ENCODE measurements at places on chromosomes 1 and 21.

- DNase-seq: no peak
Observed at GRCh38 chr1:199247891-199248290, 609.1 kb downstream of the PTPRC start.

GRCh38 chr21:26080211-26080610 lies 90.4 kb downstream of the APP start:
- no peak for DNase-seq

DNA sequence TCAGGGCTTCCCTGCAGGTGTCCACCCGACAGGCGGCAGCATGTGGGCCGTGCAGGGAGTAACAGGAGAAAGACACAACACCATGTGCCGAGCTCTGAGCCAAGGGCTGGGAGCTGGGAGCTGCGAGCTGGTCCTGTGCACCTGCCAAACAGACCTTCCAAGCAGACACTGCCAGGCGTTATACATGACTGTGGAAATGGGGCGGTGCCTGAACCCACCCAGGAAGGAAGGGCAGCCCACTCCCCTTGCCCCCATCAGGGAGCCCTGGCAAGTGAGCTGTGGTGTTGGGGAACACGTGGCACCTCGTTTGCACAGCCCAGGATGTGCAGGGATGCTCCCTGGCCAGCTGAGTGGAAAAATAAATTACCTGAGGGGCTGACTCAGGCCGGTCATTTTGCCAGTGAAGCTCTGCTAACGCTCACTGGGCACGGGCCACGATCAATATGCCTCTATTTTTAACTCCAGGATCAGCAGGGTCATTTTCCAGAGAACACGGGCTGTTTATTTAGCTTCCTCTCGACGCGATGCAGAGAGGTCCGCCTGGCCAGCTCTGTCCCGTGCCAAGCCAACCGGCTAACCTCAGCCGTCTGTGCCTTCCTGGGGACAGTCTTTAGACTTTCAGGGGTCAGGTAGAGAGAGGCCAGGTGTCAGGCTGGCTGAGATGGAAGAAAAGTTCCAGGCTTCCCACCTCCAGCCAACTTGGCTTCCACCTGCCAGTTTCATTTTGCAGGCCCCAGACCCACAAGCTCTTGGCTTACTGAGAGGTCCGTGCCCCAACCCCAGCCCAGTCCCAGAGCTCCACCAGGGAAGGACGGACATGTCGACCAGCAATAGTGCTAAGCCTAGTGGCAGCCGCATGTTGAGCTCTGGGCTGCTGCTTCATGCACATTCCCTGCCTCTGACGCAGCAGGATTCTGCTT lies 196.7 kb upstream of the VAMP3 start:
- DNase-seq: no peak

GRCh38 chr1:77539519-77540142 lies 142.8 kb downstream of the ZZZ3 start:
- peak; percentile 80 for DNase-seq

DNA sequence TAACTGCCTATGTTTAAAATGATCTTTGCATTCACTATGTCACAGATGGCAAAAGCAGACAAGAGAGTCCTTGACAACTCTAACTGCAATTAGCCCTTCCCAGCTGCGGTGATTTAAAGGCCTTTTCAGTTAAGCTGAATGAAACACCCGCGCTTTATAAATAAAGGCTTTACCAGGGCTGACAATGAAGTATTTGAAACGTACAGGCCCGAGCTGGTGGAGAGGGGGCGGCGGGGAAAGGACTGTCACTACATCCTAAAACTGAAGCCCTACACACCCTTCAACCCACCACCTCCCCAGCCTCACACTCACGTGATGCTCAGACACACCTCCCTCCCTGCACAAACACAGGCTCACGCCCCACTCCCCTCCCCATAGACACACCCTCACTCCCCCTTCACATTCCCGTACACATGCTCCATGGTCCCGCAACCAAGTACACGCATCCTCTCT lies 45.5 kb downstream of the GRIK3 start:
- DNase-seq: no peak

DNA sequence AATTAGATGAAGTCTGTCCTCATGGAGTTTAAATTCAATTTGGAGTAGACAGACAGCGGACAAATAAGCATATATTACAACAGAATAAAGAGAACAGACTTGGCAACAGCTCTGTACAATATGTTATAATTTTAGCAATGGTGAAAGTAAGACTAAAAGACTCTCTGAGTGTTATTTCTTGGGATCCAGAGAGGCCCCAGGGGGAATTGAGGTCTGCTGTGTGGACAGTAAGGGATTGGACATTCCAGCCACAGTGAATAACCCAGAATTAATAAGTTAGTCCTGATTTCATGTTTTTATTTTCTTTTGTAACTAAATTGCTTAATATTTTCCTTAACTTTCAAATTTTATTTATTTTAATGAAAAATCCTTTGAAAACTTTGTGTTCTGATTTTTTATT lies 101.7 kb downstream of the PATJ start:
- DNase-seq: no peak

- peak; percentile 18 for DNase-seq
Observed at GRCh38 chr1:2413495-2414296, 1.3 kb upstream of the PEX10 start.

DNA sequence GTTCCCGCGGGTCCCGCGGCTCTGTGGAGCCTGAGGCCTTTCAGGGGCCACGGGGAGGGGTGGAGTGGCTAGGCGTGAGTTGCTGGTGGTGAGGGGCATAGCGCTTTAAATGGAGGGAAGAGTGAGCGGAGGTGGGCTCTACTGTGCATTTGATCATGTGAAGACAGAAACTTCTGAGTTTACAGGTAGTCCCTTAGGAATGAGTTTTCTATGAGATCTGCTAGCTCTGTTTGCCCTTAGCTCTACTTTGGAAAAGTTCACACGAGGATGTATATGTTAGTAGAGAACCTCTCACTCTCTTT lies 593 bp downstream of the ST6GALNAC3 start:
- DNase-seq: no peak

GRCh38 chr1:152786077-152786476 lies at the start of gene LCE1E:
Gene LCE1E, plus strand, starts transcription at chr1:152786257. Its CDS starts 1,043 bp downstream, at chr1:152787300.
- DNase-seq: no peak

DNA sequence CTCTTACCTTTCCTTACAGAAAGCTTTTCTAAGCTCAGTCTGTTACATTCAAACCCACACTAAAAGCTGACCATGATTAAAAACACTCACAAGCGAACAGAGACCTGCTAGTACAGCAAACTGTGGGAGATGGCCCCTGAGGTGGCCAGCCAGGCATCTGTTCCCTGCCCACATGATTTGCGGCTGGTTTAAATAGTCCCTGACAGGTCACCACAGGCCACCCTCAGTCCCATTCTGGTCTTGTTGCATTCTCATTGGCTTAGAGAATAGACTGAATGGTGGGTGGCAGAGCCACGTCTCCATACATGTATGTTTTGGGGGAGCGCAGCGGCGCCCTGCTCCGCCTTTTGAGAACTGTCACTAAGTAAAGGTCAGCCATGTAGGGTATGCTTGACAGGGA lies 2.3 kb upstream of the ACTA1 start:
- no peak for DNase-seq

DNA sequence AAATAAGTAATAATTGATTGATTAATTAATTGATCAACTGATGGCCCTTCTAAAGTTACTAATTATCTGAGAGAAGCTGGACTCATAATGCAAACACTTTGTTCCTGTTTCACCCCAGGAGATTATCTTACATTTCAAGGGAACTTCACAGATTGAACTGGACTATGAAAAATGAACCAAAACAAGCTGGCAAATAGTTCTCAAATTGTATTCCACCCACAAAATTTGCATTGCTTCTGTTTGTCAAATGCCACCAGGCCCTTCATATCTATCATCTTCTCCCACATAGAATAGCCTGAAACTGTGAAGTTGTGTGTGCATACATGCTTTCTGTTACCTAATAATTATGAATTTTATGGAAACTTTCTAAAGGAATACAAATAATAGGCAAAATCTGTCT lies 104.0 kb downstream of the ZNF281 start:
- DNase-seq: no peak

- no peak for DNase-seq
Observed at GRCh38 chr1:119898530-119898929, 2.2 kb upstream of the ADAM30 start.

GRCh38 chr1:161119092-161119903 lies 1.4 kb downstream of the NIT1 start:
- peak; percentile 56 for DNase-seq

GRCh38 chr1:244199902-244200301 lies 148.8 kb downstream of the ZBTB18 start:
- no peak for DNase-seq

DNA sequence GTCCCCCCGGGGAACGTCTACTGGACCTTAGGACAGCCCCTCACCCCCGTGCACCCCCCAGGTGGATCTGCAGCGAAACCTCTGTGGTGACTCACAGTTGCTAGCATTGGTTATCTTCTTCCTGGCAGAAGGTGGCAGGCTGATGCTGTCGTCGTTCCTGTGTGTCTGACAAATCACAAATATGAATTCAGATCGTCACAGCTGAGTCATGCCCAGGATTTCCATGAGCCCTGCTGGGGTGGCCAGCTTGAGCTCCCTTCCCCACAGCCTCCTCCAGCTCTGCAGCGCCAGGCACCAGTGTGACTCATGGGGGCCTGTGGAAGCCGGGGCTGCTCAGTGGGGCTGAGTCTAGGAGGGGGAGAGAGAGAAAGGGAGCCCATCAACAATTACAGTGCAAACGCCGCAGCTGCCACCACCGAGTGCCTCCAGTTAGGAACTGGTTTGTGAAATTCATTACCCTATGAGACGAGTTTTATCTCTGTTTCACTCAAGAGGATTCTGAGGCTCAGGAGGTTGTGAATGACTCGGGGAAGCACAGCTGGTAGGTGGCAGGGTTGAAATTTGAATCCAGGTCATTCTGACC lies 197.9 kb downstream of the DYRK1A start:
- DNase-seq: peak; percentile 69

DNA sequence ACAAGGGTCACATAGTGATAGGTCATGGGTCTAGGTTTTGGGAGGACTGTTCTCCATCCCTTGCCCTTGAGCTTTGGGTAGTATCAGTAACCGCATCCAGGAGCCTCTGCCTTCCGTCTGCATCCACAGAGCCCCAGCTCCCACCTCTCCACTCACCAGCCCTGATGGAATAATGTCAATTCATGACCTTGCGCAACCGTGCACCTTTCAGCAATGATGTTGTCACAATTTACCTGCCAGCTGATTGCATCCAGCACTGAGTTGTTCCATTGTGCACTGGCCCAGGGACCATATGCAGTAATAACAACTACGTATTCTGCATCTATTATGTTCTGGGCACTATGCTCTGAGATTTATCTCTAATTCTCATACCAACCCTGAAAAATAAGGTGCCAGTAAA lies 1.4 kb downstream of the CAPN8 start:
- DNase-seq: no peak

GRCh38 chr1:46131093-46131492 lies 1.3 kb downstream of the PIK3R3 start:
- no peak for DNase-seq

- DNase-seq: peak; percentile 43
Observed at GRCh38 chr1:156414461-156415064, 45.6 kb downstream of the RHBG start.

DNA sequence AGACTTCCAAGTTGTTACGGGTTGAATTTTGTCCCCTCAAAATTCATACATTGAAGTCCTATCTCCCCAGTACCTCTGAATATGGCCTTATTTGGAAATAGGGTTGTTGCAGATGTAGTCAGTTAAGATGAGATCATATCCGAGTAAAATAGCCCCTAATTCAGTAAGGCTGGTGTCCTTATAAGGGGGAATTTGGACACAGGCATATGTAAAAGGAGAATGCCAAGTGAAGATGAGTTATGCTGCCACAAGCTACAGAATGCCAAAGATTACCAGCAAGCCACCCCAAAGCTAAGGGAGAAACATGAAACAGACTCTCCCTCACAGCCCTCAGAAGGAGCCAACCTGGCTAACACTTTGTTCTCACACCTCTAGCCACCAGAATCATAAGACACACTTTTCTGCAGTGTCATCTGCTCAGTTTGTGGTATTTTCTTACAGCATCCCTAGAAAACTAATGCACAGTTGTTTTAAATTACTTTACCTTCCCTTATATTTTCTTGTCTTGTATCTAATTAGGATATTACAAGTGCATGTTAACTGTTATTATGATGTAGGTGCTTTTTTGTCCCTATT lies 43.3 kb upstream of the PRDX6 start:
- DNase-seq: no peak

DNA sequence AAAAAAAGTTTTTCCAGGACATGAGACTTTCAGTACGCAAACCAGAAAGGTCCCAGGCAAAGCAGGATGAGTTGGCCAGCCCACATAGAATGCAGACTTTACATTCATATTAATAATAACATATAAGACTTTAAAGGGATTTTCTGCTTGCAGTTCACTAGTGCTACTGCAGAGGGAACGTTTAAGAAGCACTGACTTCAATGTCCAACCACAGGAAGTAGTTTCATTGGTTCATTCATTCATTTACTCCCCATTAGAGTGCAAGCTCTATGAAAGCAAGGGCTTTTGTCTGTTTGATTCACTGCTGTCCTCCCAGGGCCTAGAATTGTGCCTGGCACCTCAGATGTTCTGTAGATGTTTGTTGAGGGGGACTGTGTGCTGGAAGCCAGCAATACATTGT lies 11.8 kb upstream of the SERINC2 start:
- no peak for DNase-seq

GRCh38 chr1:31234123-31234708 lies 5.5 kb downstream of the NKAIN1 start:
- no peak for DNase-seq

- DNase-seq: no peak
Observed at GRCh38 chr1:219533280-219533679, 79.6 kb downstream of the ZC3H11B start.

GRCh38 chr1:39567302-39567701 lies 9.3 kb downstream of the PABPC4 start:
- DNase-seq: no peak
